NCI-H1930 (cell line): ENCODE measurements at places on chromosomes 16 and 17.

DNA sequence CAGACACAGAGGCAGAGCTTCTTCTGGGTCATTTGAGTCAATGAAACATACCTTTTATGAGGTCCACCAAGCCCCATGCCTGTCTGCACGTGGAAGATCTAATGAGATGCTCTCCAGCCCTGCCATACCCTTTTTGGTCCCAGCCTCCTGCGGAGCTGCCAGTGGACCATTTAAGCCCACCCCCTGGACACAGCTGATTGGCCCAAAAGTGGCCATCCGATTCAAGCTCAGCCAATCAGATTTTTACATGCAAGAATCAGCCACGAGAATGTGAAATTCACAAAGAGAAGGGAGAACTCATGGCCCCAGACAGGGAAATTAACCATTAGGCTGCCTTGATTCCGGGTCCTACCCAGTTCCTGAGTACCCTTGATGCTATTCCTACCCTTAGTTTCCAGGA is 231.0 kb upstream of the EEF2KMT start:
- DNase-seq = no peak

DNA sequence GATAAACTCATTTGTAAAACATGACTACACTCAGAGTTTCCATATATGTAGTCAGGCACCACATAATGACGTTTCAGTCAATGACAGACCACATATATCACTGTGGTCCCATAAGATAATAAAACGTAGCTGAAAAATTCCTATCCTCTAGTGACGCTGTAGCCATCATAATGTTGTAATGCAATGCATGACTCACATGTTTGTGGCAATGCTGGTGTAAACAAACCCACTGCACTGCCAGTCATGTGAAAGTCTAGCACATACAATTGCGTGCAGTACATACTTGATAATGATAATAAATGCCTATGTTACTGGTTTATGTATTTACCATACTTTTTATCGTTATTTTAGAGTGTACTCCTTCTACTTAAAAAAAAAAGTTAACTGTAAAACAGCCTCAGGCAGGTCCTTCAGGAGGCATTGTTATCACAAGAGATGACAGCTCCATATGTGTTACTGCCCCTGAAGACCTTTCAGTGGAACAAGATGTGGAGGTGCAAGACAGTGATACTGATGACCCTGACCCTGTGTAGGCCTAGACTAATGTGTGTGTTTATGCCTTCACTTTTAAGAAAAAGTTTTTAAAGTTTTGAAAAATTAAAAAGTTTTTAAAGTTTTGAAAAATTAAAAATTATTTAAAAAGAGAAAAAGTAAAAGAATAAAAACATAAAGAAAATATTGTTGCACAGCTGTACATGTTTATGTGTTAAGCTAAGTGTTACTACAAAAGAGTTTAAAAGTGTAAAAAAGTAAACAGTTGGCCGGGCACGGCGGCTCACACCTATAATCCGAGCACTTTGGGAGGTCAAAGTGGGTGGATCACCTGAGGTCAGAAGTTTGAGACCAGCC is 9.0 kb downstream of the STAT5B start:
- no peak for DNase-seq

DNA sequence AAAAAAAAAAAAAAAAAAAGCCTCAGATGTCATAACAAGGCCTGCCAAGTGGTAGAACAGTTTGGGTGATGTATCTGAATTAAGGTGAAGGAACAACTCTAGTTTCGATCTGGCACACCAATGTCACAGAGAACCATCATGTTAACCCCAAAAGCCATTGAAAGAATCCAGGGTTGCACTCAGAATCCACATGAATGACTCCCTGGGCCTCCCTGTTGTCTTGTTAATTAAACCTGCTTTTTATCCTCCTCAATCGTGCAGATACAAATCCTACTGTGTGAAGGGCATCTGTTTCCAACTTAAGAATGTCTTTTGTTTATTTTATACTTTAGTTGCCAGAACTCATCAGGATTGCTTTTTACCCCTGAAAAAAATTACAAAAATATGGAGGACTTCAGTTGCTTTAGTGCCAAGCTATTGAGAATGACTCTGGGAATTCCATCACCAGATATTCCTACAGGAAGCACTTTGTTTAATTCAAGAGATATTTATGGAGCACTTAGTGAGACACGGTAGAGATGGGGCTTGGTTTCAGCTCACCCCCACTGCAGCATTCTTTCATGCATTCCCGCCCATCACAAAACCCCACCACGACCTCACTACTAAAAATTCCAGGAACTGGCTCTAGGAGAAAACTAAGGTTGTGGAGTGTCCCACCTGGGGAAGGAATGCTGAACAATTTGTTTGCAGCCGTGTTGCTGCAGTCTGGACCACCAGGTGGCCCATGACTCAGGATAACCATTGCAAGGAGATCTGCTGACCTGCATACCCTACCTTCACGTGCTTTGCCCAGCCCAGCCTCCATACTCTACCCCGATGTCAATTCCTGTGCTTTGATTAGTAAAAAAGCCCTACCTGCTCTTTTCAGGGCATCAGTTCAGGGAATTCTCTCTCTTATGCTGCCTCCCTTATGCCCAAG is 63.8 kb upstream of the GPRC5B start:
- no peak for DNase-seq

- DNase-seq = no peak
Observed at GRCh38 chr17:65966072-65966695, 225.7 kb downstream of the CEP112 start.

DNA sequence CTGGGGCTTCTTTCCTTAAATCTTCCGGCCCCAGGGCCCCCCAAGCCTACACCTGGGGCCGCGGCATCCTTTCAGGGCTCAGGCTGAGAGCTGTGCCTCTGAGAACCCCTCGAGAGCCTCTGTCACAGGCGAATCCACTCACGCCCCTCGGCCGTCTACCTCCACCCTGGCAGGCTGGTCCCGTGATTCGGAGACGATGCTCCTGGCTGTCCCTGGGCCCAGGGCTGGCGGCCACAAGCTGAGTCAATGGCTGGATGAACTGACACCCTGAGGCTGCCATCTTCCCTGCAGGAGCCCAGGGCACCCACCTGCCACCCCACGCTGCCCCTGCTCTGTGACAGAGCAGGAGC is 4.4 kb downstream of the TEPSIN start:
- DNase-seq = no peak

GRCh38 chr16:89052890-89053724 is 40.5 kb upstream of the ACSF3 start:
- no peak for DNase-seq

- DNase-seq = no peak
Observed at GRCh38 chr17:48429638-48430586, at the start of gene SKAP1. SKAP1 (minus strand) TSS chr17:48430214.

- no peak for DNase-seq
Observed at GRCh38 chr16:84795329-84796053, 24.3 kb upstream of the CRISPLD2 start.

DNA sequence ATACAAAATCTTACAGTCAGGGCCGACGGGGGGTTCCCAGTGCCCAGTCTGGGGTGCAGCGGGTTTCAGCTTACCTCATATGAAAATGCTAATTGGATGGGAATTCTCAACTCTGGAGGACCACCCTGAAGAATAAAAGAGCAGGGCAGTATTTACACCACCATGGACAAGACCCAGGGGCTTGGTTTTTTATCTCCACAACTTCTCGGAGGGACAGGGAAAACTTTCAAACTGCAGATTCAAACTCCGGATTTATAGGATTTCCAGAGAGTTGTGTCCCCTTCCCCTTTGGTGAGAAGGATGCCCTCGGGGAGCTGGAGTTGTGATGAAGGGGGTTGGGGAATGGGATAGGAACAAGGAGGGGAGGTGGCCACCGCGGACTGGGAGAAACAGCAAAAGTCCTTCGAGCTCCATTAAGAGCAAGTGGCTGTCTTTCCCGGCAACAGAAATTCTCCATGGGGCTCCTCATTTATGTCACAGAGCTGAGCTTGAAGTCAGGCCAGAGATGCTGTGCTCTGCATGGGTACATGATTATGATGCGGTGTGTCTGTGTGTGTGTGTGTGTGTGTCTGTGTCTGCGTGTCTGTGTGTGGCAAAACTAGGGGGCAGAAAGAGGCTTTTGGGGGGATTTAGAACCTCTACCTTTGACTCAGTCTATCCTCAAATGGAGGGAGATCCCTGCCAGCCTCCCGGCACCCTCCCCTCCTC is 15.7 kb downstream of the FOXL1 start:
- no peak for DNase-seq

DNA sequence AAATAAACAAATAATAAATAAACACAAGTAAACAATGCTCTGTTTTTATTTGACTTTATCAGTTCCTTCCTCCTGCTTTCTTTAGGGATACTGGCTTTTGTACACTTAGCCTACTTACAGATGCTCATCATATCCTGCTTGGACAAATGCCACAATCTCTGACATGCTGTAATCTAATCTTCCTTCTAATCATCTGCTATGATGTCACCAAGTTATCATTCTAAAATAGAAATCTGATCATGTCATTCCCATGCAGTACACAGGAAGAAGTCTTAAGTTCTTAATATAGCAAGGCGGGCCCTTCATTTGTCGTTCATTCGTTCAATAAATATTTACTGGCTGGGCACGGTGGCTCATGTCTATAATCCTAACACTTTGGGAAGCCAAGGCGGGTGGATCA is 9.1 kb upstream of the UBB start:
- DNase-seq = no peak

- DNase-seq = no peak
Observed at GRCh38 chr17:38980490-38981217, 13.5 kb upstream of the FBXO47 start.

- no peak for DNase-seq
Observed at GRCh38 chr16:87337262-87337771, 20.1 kb upstream of the C16orf95 start.

DNA sequence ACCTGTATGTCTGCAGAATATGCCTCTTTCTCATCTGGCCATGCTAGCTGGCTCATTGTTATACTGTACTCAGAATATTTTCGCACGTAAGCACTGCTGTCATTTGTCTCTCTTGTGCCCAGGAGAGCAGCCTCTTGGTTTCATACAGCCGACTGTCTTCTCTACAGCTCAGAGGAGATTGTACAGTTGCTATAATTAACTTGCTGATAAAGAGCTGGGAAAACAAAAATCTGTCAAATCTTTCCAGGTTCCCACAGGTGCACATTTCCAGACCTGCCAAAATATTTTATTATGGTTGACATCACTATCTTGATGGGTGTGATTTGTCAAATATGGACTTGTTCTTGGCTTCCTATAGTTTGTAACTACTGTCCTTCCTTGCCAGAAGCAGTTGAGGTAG is 122.7 kb downstream of the FTO start:
- DNase-seq = no peak

GRCh38 chr16:66908116-66908515 is 10.6 kb downstream of the CDH16 start:
- DNase-seq = no peak

GRCh38 chr16:56728980-56729734 is 772 bp upstream of the NUP93 start:
- no peak for DNase-seq

GRCh38 chr16:3158510-3159314 is 23.9 kb downstream of the ZNF213 start:
- DNase-seq = peak; percentile 64

DNA sequence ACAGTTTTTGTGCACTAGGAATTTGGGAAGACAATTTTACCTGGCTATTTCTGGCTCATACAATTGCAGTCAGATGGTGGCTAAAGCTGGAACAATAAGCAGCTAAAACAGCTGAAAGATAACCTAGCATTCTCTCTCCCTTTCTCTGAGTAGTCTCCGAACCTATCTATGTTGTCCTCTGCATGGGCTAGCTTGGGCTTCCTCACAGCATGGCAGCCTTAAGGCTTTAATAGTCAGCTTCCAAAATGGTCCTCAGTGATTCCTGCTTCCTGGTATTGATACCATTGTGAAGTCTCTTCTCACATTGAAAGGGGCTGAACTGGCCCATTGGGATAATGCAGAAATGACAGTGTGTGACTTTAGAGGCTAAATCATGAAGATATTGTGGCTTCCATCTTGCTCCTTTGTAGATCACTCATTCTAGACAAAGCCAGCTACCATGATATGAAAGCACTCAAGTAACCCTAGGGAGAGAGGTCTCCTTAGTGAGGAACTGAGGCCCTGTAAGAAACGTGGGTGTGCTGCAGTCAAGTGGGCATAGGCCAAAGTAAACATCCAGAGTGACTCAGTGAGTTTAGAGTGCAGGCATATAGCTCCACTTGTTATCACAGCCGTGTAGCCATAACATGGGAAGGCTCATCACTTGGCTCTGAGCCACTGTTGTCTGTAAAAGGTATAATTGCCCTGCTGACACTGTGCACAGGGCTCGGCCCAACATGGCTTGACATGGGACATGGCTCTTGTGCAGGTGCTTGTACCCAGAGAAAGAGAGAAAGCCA is 5.5 kb upstream of the VKORC1 start:
- no peak for DNase-seq
